ENCODE measurements at places on chromosomes 2 and 18.

DNA sequence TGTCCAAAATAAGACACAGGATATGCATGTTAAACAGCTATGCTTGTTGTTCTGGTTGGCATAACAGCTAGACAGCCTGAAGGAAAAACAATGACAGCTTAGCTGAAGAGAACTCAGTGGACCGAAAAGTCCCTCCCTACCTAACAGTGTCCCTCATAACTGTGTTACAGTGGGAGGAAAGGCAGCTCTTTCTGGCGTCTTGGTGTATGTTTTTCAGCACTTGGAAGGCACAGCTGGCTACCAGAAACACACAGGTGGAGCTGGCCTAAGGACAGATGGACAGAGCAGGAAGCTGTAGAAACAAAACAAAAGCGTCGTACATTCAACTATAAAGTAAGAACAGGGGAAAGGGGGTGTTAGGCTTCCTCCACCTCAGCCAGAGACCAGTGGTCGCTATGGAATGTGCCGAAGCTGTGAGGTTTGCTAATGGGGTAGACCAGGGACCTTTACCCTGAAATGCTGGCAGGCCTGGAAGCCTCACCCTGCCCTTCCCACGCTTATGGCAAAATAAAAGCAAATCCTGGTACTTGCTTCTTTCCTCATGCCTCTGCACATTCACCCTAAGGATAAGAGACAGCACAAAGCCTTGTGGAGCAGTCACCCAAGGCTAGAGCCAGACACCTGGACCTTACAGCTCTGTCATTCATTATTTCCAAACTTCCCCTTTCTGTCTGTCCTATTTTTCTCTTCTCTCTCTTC, 103.5 kb upstream of the TRIB2 start:
- DNase-seq, result no peak

GRCh38 chr2:144607099-144607498, 87.2 kb upstream of the ZEB2 start:
- no peak for DNase-seq

DNA sequence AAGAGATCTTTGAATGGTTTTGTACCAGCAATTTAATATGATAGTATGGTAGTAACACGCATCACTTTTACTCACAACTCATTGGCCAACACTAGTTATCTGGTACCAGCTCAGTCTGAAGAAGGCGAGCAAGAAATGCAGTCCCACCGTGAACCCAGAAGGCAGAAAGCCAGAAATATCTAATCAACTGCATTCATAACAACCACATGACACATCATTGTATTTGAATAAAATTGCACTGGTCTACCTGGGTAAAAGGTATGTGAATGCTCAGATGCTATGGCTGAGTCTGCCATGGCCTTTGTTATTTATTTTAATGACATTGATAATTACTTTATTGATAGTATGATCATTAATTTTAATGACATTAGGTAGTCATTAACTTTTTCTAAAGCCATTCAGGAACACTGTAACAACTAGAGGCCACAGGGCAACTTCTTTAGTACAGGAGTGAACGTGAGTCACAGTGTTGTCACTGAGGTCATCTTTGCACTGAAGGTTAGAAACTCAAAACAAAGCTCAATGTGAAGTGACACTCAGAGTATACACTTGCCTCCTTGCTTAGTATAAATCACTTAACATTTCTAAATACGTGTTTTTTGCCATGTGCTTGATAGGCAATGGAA, 475.6 kb upstream of the TNP1 start:
- no peak for DNase-seq

DNA sequence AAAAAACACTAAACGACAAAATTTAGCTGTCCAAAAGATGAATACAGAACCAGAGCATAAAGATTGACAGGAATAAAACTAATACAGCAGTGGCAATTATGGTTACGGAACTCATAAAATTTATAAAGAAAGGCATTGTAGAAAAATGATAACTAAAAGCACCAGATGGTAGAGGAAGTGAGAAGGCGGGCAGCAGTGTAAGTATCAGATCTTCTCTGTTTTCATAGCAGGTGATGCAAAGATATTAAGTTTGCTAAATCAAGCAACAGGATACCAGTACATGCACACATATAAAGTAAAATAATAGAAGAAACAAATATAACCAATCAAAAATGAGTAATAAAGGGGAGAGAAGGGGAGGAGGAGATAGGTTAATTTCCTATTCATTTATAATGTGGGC, 103.9 kb upstream of the MEX3C start:
- DNase-seq, result no peak

DNA sequence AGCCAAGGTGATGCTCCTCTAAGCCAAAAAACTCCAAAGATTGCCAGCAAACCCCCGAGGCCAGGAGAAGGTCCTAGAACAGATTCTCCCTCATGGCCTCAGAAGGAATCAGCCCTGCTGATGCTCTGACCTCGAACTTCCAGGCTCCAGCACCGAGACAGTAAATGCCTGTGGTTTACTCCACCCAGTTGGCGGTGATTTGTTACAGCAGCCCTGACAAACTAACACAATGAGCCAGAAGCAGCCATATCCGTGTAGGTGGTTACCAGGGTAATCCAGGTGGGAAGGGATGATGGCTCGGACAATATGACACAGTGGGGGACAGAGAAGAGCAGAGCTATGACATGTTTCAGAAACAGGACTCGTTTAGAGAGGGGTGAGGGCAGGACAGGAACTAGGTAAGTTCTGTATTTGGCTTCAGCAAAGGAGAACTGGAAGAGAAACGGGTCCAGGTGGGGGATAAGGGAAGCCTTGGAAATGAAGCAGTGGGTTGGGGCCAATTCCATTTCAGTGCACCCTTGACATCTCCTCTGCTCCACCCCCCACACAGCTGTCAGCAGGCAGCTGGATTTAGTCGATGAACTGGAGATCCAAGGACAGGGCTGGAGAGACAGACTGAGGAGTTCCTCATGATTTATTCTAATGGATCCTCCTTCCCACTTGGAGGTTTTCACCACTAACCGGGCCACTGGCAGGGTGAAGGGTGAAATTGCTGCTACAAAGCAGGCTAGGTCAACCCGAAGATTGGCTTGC, 179.7 kb upstream of the SH3BP4 start:
- no peak for DNase-seq

GRCh38 chr2:9712263-9712662, 81.5 kb upstream of the YWHAQ start:
- DNase-seq, result peak; percentile 42

- DNase-seq, result no peak
These were observed 310.4 kb upstream of the HDAC4 start for GRCh38 chr2:239710953-239711861.

DNA sequence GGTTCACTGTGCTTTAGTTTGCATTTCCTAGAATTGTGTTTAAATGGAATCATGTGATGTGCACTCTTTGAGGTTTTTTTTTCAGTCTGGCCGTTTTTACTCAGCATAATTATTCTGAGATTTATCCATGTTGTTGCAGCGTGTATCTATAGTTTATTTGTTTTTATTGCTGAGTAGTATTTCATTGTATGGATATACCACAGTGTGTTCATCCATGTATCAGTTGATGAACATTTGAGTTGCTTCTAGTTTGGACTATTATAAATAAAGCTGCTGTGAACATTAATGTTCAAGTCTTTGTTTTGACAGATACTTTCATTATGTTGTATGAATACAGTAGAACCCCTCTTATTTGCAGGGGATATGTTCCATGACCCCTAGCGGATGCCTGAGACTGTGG, 39.1 kb downstream of the TRAF3IP1 start:
- DNase-seq, result no peak

DNA sequence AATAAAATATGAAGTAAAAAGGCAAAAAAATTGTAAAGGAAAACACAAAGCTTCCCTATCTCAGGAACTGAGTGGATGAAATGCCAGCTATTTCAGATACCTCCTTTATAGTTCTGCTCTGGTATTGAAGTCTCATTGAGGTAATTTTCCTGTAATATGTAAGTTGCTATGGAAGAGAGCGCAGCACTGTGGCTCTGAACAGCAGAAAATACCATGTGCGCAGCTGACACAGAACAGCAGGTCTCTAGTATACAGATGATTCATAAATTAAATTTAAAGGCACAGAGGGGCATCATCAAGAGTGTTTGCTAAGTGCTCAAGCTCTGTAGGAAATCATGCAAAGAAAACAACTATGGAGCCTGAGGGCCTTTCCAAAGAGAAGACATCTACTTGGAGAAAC, 315.3 kb upstream of the CDH7 start:
- DNase-seq, result no peak

DNA sequence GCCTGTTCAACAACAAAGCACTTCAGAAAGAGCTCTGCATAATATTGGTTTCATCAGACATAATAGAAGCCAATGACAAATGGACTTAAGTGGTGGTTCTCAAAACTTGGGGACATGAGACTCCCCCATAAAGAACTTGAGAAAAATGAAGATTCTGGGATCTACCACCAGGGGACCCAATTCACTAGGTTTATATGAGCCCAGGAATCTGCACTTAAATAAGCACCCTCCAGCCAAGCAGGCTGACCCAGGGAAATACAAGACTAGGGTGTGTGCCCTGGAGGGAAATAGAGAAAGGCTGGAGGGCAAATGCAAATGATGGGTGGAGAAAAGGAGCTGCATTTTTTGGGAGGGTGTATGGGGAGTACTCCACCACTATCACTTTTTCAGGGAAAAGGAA, 52.5 kb downstream of the SATB2 start:
- no peak for DNase-seq

DNA sequence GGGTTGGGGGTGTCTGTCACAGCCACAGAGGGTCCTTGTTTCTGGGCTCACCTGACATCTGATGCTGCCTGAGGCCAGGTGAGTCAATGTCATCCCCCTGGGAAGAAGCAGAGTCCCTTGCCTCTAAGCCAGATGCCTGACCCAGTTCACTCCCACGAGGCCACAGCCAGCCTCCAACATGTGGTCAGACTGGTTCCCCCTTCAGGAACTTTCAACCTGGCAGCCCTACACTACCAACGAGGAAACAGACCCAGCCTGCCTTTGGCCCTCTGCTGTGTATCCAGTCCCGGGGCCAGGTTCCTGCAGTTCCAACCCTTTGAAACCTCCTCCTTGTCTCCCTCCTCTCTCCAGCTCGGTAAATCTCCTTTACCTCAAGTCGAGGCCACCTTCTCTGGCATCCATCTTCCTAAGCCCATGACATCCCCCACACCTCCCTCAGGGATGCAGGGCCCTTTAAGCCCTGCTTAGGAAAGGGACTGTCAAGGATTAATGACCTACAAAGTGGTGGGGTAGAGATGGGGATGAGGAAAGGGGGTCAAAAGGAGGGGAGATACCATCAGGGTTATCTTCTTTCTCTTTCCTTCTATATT, 49.2 kb upstream of the SMAD2 start:
- DNase-seq, result no peak

GRCh38 chr2:147547440-147547839, 297.4 kb upstream of the ACVR2A start:
- no peak for DNase-seq

DNA sequence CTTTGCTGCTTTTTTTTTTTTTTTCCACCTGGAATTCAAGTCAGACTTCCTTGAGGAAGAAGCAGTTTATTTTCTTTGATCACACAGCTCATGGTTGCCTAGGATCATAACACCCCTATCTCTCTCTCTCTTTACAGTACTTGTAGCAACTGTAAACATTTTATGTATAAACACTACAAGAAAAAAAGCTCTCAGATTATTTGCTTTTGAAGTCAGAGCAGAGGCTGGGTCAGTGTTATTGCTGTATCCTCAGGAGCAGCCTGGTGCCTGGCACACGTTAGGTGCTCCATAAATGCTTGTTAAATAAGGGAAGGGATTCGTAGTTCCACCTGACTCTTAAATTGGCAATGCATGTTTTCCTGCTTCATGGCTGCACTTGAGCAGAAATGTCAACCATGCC, 221.2 kb downstream of the TGIF1 start:
- no peak for DNase-seq

GRCh38 chr2:196980473-196980872, 54.0 kb upstream of the PGAP1 start:
- no peak for DNase-seq

- DNase-seq, result no peak
These were observed at the start of gene SULT1C2 for GRCh38 chr2:108288534-108289106. Gene SULT1C2, plus strand, starts transcription at chr2:108288895. Its CDS starts 4,773 bp downstream, at chr2:108293668.

DNA sequence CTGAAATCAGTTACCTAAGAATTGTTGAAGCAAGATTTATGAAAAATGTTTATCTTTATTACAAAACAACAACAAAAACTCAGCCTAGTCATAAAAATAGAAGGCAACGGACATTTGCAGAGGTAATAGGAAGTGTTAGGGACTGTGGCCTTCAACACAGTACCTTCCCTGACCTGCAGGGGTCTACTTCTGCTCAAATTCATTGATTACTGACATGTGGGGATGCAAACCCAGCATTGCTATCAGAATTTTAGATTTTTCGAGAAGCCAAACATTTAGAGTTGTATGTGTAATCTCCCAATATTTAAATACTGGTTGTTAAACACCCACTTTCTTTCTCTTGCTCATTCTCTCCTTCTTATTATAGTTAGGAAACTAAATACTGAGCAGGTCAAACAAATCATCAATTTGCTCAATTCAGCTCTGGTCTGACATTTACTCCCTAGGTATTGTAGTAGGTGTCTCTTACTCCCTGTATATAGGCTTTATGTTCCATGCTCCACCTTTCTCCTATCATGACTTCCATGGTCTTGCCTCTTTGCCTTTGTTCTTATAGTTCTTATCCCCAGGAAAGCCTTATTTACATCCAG, 198.5 kb downstream of the UBE2E3 start:
- peak; percentile 23 for DNase-seq

DNA sequence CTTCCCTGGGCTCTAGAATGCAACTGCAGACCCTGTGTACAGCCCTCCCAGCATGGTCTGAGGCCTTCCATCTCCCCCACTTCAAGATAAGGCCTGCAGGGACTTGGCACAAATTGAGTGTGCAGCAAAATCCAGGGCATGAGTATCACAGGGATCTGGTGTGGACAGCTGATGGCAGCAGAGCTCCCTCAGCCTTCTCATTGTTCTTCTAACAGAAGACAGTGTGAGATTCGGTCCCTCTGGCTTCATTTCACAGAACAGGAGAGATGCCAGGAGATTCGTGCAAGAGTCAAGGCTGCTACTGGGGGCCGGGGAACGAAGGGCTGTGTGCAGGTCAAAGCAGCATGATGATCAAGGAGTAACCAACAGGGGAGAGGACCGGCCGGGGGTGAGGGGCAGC, 85.8 kb downstream of the UXS1 start:
- DNase-seq, result no peak

GRCh38 chr18:32893915-32894314, 121.1 kb upstream of the KLHL14 start:
- no peak for DNase-seq

GRCh38 chr2:172969166-172969565, 106.5 kb upstream of the MAP3K20 start:
- DNase-seq, result no peak

- no peak for DNase-seq
These were observed 668.0 kb upstream of the FAM98A start for GRCh38 chr2:34266908-34267697.

GRCh38 chr2:36329746-36330472, 25.7 kb upstream of the CRIM1 start:
- DNase-seq, result no peak
